Testis (tissue), 5 donors: ENCODE measurements at places on chromosomes 12 and 14. TPM values are rescaled to one million over a fixed set of nuclear protein-coding genes. Genes with fewer than 3 reads are reported as not detected.

GRCh38 chr12:123075646-123076171 is 75.2 kb downstream of the PITPNM2 start:
- no peak overlapping the region for H3K27ac ChIP-seq
- no peak overlapping the region for H3K4me3 ChIP-seq
- DNase-seq = no peak
- H3K27me3 ChIP-seq = no peaks in the 10 kb centered on the region

Gene TFCP2
- 16.2 TPM for total RNA-seq

DNA sequence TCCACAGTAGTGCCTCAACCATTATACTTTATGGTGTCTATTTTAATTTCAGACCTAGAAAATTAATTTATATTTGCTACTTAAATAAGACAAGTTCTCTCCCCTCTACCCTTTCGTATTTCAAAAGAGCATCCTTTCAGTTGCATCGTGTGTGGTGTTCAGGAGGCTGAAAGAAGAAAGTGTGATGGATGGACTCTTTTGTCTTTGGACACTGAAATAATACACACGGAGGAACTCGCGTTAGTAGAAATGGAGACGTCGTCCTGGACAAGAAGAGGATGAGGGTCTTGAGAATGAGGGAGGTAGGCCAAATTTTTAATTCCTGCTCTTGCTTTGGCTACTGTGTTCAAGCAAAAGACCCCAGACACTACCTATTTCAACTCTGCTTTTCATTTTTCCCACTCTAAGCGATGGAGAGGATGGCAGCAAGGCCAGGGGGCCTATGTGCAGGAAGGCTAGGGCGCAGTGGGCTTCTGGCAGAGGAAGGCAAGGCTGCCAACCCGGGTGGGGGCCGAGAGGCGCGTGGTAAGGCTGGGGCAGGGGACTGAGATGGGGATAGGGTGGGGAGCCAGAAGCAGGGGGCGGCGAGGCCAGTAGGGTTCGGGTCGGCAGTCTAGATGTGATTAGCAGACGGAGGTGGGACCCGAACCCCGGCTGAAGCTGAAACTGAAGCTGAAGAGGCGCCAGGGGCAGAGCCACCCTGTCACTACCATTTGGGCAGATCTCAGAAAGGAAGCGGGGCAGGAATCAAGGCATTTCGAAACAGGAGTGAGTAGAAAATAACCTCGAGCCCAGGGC is 722 bp downstream of the TMED8 start:
- peaks cover 16% of the 10 kb centered on the region for H3K4me1 ChIP-seq
- peak; percentile 25 for DNase-seq
- peak overlapping the region; percentile 82 for H3K27ac ChIP-seq
- no peaks in the 10 kb centered on the region for H3K36me3 ChIP-seq

Gene RAD9B
- 12.8 TPM for total RNA-seq

DNA sequence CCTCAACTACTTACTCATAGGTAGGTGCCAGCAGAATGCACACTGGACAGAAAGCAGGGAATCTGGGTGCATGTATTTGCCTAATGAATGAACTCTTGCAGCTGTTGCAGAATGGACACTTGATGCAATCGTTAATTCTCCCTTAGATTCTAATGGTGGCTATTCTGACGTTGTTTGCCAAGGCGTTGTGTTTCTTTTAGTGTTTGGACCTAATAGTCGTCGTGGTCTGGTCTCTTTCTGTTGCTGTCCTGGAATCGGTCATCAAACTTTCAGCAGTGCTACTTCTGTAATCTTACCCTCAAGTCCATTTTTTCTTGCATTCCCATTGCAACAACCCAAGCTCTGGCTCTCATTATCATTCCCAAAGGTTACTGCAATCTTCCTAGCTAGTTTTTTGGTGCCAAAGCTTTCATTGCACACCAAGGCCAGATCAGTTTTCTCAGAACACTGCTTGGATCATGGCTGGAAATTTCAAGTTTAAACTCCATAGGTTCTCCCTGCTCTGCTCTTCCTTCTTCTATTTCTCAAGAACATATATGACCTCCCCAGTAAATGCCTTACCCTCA is 31.3 kb downstream of the BMP4 start:
- no peaks in the 10 kb centered on the region for H3K4me1 ChIP-seq
- H3K27ac ChIP-seq = no peak overlapping the region
- H3K4me3 ChIP-seq = no peak overlapping the region
- H3K36me3 ChIP-seq = no peaks in the 10 kb centered on the region
- no peaks in the 10 kb centered on the region for H3K27me3 ChIP-seq

DNA sequence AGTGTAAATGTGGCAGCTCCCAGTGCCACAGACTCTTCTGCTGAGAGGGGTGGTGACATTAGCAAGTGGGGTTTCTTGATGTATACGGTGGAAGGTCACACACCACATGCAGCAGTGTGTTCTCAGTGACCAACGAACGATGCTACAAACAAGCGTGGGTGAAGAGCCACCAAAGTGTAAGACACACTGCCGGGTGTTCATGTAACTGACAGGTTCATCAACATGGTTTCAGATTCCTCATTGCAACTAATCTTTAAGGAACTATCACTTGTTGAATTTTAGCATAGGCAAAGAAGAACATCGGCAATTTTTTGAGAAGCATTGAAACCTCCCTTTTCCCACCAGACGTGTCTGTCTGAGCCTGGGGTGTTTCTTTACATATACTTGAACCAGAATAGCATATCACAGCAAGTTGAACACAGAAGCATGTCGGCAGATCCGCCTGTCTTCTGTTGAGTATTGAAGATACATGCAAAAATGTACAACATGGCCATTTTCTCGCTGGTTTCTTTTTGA is 58.8 kb downstream of the PPP2R5C start:
- H3K36me3 ChIP-seq = no peaks in the 10 kb centered on the region
- peak overlapping the region; percentile 5 for H3K27ac ChIP-seq
- H3K4me1 ChIP-seq = peaks cover 21% of the 10 kb centered on the region
- H3K4me3 ChIP-seq = no peak overlapping the region

Gene ZCCHC8
- 38.3 TPM for total RNA-seq
